ENCODE measurements at places on chromosomes 1 and 21.

DNA sequence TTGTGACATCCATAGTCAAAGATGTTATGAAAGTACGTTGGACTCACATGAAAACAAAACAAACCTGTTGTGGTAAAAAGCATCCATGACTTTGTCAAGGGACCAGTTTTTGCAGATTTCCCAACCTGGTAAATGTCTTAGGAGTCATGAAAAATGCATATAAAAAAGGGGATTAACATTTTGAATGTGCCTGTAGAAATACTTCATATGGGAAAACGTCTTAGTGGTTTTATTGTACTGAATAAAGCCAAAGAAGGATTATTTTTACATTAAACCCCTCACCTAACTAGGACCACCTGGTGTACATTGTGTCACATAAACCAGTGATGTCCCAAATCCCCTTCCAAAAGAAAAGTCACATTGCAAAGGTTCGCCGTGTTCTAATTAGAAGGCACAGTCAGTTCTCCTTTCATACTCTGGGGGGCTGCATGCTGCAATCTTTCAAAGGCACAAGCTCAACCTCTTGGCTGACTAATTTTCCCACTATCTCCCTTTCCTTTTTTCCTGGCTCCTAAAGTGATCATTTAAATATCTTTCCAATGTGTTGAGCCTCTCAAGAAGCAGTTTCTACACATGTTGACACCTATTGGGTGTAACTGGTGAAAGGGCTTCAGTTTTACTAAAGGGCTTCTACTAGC lies 119.8 kb upstream of the SPAG17 start:
- no peak for DNase-seq

- no peak for DNase-seq
Measured at GRCh38 chr21:42392731-42393442, 3.0 kb downstream of the TMPRSS3 start.

GRCh38 chr1:98732985-98733781 lies 71.7 kb downstream of the SNX7 start:
- DNase-seq, result no peak

- DNase-seq, result no peak
Measured at GRCh38 chr1:1432274-1432950, 3.1 kb upstream of the VWA1 start.

- no peak for DNase-seq
Measured at GRCh38 chr1:199691540-199691939, 336.0 kb upstream of the NR5A2 start.

DNA sequence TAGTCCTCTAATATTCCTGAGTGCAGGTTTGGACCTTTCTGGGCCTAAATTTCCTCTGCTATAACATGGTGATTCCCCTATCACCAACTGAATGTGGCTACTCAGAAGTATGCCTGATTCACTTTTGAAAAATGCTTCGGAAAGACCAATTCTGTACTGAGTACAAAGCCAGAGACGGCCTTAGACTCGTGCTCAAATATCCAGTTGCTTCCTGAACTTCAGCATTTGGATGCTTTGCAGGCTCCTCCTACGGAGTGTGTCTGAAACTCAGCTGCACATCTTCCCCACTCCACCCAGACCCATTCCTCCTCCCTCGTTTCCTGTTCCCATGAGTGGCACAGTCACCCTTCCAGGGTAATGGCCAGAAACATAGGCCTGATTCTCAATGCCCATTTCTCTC lies 98.4 kb upstream of the GADD45A start:
- no peak for DNase-seq

- no peak for DNase-seq
Measured at GRCh38 chr1:65911679-65912078, 119.0 kb downstream of the PDE4B start.

DNA sequence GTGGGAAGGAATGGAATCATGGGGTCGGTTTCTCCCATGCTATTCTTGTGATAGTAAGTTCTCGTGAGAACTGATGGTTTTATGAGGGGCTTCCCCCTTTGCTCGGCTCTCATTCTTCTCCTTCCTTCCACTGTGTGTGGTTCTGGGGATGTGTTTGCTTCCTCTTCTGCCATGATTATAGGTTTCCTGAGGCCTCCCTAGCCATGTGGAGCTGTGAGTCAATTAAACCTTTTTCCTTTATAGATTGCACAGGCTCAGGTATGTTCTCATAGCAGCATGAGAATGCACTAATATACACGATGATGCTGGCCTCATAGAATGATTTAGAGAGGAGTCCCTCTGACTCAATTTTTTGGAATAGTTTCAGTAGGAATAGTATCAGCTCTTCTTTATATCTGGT lies 195.4 kb upstream of the IVNS1ABP start:
- DNase-seq, result no peak

DNA sequence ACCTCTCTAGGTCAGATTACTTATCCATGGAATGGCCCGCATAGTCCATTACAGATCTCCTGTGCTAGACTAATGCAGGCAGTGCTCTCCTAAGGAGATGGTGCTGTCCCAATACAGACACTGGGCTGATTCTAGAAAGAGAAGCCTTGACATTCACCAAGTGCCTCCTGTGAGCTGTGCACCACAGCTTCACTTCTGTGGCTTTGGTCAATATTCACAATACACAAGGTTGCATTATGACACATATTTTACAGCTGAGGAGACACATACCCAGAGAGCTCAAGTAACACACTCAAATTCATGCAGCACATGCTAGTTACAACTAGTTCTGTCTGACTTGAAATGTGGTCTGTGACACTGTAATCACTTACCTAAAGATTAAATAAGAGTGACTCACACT lies 59.4 kb upstream of the LRRC8B start:
- no peak for DNase-seq

GRCh38 chr1:224727351-224728289 lies 111.5 kb downstream of the CNIH3 start:
- no peak for DNase-seq

- DNase-seq, result peak; percentile 45
Measured at GRCh38 chr21:26007951-26008498, 162.5 kb downstream of the APP start.

GRCh38 chr1:32350785-32351398 lies 11.4 kb downstream of the FAM229A start:
- peak; percentile 80 for DNase-seq

DNA sequence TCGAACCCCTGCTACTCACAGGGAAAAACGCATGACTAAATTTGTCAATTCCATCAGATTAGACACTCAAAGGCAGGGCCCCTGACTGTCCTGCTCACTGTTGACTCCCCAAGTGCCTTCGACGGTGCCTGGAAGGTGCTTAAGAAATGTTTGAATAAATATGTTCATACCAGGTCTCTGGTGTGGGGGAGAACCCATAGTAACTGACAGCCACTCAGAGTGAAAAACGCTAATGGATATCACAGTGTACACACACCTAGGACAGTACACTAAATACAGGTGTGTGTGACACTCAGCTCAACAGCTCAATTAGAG lies 39.7 kb upstream of the WASF2 start:
- DNase-seq, result no peak

DNA sequence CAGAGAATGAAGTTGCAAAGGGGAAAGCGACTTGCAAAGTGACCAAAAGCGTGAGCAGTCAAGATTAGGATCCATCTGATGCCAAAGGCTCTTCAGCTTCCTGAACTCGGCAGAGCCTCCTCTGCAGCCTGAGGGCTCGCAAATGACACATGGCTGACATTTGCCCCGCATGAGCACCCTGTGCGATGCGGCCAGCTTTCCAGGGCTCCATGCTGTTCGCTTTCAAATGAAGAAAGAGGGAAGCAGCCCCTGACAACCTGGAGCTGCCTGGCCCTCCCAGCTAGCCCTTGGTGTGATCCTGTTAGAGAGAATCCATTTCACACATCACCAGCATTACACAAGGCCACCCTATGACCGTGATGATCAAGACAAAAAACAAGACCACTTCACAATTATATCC lies 20.2 kb upstream of the FAM131C start:
- DNase-seq, result no peak

DNA sequence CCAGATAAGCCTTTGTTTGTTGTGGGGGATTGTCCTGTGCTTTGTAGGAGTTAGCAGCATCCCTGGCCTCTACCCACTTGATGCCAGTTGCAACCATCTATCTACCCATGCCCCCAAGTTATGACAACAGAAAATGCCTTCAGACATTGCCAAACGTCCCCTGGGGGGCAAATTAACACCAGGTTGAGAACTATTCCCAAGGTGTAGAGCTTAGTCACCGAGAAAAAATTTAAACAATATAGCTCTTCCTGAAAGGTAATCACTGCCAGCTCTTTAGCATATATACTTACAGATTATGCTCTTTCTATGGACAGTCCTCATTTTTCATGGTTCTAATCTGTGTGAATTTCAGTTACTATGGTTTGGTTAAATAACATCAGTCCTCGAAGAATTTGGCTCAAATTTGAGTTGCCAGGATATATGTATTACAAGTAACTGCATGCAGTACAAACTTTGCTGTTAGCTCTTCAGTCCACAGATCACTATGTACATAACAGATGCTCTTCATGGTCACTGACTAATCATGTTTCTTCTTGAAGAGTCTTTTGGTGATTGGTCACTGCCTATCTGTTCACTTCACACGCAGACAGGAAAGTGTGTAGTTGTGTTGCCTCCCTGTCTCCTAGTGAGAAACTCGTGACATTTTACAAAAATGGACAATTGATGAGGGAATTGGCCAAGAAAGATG lies 25.2 kb downstream of the MAPKAPK2 start:
- no peak for DNase-seq

DNA sequence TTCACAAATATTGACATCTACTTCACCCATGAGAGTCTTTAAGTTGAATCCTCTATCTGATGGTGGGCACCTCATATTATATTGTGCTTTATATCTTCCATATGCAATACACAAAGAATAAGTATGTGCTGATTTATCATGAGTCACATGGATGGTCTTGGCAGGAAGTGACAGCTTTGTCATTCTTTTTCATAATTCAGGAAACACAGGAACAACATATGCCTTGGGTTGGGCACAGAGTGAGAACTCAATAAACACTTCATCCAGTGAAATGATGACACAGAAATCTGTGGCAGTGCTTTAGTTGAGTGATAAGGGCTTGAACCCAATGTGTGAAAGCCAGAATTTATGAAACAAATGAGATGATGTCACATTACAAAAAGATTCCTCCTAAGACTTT lies 41.2 kb downstream of the GADD45A start:
- DNase-seq, result no peak

DNA sequence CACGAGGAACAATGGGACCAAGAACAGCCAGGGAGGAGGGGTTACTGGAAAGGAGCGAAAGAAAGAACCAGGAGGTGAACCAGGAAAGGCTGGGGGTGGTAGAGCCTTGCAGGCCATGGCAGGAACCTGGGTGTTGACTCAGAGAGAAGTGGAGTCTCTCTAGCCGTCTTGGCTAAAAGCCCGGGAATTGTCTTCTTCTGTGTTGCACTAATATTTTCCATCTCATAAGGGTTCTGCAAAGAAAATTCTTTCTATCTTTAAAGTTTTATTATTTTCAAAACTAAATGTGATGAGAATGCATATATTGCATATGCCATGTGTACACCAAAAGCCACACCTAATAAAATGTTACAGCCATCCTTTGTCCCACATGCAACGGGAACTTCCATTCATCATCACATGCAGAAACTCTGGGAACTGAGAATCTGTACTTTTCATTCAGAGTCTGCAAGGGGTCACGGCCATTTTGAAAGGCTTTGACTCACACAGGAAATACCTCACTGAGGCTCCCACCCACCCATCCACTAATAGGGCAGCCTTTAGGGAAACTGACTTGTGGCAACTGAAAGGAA lies 38.0 kb downstream of the ERG start:
- DNase-seq, result no peak

DNA sequence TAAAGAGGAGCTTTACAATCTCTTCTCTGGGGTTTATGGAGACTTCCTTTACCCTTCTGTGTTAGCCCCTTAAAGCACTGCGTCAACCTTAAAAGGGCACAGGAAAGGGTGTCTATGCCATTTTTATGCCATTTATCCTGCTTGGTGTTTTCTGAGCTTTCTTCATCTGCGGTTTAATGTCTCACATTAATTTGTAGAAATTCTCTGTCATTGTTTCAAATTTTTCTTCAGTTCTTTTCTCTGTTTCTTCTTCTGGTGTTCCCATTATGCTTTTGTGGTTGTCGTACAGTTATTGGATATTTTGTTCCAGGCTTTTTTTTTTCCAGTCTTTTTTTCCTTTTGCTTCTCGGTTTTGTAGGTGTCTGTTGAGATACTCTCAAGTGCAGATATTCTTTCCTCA lies 107.9 kb downstream of the OSBPL9 start:
- no peak for DNase-seq

DNA sequence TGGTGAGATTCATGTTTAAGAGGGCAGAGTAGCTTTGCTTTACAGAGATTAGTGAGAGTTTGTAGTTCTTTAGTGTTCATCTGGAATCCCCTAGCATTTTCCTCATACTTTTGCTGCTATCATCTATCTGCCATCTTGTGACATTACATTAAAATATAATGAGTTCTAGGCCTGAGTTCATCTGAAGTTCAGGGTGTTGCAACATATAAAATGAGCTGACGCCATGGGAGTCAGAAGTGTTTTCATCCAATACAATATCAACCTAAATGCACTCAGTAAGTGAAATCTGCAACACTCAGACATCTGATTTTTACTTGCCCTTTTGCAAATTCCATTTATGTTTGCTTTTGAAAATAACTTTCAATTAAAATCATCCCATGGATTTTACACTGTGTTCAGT lies 153.8 kb downstream of the NTNG1 start:
- DNase-seq, result no peak

Data from SHP77 (cell line).